Fibroblast of skin of abdomen (primary cell): ENCODE measurements at places on chromosomes 1 and 21.
A peak's percentile ranks its signal among the peaks of the same experiment; 100 is the strongest.

DNA sequence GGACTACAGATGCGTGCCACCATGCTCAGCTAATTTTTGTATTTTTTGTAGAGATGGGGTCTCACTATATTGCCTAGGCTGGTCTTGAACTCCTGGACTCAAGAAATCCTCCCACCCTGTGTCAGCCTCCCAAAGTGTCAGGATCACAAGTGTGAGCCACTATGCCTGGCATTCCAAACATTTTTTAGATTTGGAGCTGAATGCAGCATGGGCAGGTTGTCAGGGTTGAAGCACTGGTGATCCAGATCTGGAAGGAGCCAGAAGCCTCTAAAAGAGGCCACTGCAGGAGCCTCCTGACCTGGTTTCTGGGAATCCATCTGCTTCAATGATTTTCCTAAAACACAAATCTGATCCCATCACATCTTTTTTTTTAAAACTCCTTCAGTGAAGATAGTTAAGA, 1.8 kb upstream of the CTPS1 start:
- DNase-seq: peak; percentile 64

DNA sequence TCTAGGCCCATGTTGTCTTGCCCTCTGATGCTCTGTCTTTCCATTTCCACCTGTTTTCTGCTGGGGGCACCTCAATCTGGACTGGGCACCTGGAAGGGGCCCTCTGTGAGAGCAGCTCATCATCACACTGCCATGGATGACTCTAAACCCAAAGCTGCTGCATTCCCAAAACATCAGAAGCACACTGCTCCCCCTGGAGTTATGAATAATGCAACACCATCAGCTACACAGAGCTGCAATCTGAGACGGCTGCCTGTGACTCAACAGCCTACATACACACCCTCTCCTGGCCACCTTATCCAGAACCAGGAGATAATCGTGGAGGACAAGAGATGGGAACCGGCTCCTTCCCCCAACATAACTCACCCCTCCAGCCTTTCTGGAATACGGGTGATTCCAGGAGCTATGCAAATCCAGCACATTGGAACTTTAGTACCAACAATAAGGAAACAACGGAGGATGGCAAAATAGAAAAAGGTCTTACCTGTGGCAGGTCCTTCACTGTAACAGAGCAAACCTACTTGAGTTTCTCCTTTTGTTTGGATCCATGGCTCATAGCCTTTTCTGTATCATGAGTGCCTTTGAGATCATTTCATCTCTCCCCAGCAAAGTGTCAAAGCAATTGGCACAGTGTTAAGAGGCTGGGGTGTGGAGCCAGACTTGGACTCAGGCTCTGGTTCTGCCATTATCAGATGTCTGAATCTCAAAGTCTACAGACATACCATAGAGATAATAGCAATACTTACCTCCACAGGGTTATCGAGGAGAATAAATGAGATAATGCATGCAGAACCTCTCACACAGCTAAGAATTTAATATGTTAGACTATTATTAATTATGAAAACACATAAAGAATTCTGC, 29.3 kb downstream of the AK2 start:
- peak; percentile 88 for DNase-seq

DNA sequence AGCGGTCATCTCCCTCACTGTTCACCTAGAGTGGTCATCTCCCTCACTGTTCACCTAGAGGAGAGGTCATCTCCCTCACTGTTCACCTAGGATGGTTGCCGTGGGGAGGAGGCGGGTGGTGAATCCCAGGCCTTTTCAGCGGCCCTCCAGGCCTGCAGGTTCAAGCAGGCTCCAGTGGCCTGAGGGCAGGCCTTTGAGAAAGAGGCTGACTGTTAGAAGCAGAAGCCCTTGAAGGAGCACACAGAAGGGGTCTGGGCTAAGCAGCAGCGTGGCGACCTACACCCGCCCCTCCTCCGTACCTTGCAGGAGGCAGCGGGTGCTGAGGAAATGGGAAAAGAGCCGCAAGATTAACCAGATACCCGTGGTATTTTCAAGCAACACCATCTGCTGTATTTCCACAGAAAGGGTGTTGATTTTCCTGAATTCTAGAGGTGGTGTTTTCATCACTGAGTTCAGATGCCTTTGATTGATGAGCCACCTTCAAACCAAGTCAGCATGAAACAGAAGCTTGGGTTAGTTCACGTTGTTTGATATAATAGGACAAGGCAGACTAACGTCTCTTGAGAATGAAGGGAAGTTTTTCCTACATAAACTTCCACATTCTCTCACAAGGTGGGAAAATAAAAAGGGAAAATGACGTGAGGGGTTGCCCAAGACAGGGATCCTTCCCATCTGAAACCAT, 289.5 kb downstream of the KIF26B start:
- peak; percentile 72 for DNase-seq

GRCh38 chr1:18325136-18325535, 155.6 kb upstream of the KLHDC7A start:
- no peak for DNase-seq

DNA sequence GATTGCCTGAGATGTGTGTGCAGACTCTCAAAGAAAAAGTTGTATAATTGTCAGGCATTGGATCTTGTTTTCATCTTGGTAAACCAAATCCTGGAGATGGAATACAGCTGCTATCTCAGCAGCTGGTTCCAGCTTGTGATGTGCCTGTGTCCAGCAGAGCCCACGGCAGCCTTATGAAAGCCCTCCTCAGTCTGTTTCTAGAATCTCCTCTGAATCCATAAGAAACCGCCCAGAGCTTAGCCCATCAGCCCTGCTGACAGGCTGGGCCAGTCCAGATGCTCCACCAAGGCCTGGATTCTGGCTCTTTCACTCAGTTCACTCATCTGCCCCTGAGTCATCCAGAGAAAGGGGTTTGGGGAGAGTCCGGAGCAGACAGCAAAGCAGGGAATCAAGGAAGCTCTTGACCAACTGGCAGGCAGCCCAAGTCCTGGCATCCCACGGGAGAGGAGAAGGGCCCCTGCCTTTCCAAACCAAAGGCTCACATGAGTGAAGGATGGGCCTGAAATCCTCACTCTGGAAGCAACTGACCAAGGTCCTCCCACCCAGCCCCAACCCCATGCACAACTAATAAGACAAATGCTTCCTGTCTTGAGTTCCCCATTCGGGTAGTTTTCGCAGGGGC, 45.7 kb downstream of the NAV1 start:
- DNase-seq: peak; percentile 92

DNA sequence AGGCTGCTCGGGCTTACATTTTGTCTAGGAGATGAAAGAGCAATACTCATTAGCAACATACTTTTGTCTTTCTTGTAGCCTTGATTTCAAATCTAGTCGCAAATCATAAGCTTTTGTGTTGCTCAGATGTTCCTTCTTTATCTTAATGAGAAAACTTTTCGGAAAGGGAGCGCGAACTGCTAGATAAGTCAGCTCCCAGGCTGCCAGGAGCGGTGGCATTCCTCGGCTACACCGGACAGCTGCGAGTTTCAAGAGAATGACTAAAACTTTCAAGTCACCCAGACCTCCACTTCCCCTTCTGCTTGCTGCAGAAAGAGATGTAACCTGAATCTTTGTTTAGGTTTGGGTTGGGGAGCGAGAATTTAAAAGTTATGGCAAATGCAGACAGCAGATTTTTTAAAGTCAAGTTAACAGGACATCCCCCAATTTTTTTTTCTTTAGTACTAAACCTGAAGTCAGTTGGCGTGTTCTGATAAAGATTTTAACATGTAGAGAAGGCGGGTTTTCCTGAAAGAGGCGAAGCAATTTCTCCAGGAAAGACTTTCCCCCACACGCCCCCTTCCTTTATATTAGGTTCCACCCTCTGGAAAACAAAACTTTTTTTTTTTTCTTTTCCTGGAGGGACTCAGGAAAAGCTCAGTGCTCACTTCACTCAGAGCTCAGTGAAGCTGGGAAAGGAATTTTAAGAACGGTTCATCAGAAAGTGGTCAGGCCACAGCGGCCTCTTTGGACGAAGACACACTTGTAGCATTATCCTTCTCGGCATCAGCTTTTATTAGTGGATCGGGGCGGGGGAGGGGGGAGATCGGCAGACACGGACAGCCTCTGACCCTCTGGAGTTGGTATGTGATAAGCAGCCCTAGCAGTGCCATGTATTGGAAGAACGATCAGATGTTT, at the start of gene LHX8:
TSS of gene LHX8 (plus strand) at position 639 of the 897 bp plus-strand sequence. CDS start 2,227 bp downstream, outside the sequence.
- DNase-seq: no peak

DNA sequence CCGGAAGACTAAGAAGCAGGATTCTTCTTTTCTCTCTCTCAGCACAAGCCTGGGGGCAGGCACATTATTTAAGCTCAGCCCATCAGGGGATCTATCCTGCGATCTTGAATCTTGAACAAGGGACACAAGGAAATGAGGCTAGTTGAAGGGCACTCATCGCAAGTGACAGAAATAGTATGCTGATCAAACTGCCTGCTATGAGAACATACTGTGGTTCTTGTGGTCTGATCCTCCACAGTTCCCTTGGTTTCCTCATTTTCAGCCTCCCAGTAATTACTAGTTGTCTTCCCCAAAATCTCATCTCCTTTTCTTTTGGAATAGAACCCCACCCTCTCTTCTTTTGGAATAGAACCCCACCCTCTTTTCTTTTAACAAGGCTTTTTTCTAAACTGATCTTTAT, 6.5 kb downstream of the ANKRD45 start:
- DNase-seq: no peak

DNA sequence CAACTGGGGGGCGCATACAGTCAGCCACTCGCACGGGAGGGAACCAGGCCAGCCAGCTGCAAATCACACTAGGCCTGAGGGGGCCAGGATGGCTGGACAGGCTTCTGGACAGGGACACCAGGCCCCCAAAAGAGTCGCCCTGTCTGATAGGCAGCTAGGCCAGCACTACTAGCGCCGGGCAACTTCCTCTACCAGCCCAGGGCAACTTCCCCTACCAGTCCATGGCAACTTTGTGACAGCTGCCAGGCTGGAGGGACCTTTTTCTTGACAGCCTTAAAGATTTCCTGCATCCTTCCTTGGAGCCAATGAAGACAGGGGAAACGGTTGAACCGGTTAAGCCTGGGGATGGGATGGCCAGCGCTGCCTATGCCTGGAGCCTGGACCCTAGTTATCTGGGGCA, 5.1 kb downstream of the IFFO2 start:
- no peak for DNase-seq

DNA sequence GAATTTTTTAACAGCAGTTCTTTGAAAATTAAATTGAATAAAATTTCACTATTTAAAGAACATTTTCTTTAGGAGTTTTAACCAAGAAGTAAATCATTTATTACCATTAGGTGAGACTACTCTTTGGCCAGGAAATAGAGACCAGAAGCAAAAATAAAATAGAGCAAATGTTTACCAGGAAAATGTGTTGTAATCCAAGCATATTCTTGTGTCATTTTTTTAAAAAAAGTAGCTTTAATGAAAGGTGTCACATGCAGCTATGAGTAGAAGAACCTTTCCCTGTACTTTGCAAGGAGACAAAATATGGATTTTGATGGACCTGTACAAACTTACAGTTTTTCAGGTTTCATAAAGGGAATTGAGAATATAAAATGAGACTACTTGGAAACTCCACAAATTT, 140.8 kb downstream of the NFIA start:
- no peak for DNase-seq

- no peak for DNase-seq
Measured at GRCh38 chr1:236311040-236311439, 29.3 kb upstream of the ERO1B start.
